PC-3 (cell line): ENCODE measurements at places on chromosomes 2 and 18. TPM values are rescaled to one million over a fixed set of nuclear protein-coding genes. Genes with fewer than 3 reads are reported as not detected.
A peak's percentile ranks its signal among the peaks of the same experiment; 100 is the strongest.

The M1AP gene
- not detected in 2 replicates for total RNA-seq

The PSMA8 gene
- total RNA-seq = not detected in 2 replicates

GRCh38 chr2:204591225-204591624 is 46.0 kb downstream of the PARD3B start:
- DNase-seq = no peak

- DNase-seq = no peak
These were observed 6.9 kb downstream of the SLC4A3 start for GRCh38 chr2:219634171-219634940.

The HOXD4 gene
- 0.29 and 1.8 TPM in 2 replicates for total RNA-seq

GRCh38 chr2:180625006-180625844 is 355.2 kb upstream of the UBE2E3 start:
- peak; percentile 61 for DNase-seq

DNA sequence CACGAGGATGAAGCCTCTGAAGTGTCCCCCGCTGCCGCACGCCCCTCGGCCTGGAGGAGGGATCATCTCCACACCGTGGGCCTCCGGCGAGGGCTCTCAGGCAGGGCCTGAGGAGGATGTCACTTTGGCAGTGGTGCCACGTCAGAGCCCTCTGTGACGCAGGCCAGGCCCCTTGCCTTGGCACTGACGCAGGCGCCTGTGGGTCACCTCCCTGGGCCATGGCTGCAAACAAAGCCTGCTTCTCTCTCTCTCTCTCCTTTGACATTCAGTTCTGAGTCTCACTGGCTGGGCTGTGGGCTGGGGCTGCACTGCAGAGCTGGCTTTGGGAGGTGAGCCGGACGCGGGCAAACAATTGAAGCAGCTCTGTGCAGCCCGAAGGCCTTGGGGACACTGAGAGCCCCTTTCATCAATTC is 273.7 kb downstream of the TWIST2 start:
- no peak for DNase-seq

- no peak for DNase-seq
These were observed 68.3 kb downstream of the SPRED2 start for GRCh38 chr2:65363879-65364666.

The AQP12B gene
- not detected in 2 replicates for total RNA-seq

DNA sequence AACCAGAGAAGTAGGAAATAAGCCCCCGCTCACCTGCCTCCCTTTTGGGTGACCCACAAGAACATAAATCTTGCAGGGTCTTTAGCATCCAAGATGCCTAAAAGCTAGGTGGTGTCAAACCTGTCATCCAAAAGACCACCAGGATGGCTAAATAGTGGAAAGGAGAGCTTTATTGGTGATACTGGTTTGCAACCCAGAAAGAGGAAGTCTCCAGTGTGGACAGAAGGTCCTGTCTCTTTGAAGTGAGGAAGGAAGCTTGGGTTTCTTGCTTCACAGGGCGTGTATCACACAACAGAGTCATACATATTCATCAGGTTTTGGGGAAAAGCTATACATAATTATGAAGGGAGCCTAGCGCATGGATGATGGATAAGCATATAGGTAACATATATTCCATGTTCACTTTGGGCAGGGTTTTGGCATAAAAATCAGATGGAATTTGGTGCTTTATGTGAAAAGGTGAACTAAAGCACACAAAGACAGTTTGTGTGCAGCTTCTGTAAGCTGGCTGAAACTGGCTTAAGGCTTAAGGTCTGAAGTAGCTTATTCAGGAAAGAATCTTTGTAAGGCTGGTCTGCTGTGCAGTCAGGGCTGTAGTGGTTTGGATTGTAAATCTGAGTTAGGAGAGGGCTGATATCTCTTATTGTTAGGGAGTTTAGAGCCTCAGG is 102.2 kb upstream of the MSH2 start:
- DNase-seq = no peak

DNA sequence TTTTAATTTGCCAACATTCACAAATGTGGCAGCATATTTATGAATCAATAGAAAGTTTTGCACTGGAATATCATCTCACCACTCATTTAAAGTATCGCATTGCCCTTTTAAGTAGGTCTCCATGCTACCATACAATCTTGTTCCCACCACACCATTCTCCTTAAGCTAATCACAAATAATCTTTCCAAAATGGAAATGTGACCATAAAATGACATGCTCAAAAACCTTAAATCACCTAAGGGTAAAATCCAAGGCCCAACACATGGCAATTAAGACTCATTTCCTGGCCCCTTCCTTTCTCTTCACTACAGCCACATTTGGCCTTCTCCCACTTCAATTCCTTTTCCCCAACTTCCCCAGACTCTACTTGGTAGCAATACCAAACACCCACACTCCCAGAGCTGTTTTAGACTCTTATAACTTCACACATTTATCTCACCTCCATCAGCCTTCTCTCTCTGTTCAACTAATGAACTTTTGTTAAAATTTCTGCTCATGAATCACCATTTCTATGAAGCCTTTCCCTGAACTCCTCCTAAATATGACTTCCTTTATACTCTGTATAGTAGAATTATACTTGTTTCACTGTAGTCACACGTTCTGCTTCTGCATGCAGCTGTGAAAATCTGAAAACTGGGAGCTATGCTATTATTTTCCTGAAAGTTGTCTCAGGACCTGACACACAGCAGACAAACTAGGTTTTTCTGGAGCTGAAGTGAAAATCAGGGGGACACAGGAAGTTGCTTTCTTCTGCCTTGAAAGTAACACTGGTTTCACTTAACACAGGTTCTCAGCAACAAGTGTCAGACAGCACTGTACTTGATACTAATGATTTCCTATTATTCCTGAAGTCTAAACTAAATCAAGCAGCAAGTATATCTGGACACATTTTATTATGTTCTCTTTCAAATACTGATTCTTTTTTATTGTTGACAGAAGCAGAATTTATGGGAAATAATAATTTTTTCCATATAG is 303.9 kb downstream of the ZEB2 start:
- no peak for DNase-seq

The CRACDL gene
- 0.40 TPM in 1 of 2 replicates, not detected in the other for total RNA-seq

- no peak for DNase-seq
These were observed 453.5 kb upstream of the TNP1 start for GRCh38 chr2:217313386-217313785.

The RAD51AP2 gene
- not detected in 2 replicates for total RNA-seq

DNA sequence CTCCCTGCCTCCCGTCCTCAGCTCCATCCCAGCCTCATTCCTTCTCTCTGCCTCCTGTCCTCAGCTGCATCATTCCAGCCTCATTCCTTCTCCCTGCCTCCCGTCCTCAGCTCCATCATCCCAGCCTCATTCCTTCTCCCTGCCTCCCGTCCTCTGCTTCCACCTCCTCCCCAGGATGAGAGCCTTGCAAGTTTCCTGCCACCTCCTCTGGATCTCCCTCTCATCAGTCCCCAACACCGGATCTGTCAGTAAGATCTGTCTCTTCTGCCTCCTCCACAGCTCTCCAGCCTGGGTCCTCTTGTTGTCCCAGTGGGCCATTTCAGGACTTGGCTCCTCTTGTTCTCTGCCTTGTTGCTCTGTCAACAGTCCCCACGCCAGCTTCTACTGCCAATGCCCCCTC is 130.9 kb downstream of the NDUFA10 start:
- DNase-seq = no peak

The MATN3 gene
- total RNA-seq = 1.1 and 1.6 TPM in 2 replicates

DNA sequence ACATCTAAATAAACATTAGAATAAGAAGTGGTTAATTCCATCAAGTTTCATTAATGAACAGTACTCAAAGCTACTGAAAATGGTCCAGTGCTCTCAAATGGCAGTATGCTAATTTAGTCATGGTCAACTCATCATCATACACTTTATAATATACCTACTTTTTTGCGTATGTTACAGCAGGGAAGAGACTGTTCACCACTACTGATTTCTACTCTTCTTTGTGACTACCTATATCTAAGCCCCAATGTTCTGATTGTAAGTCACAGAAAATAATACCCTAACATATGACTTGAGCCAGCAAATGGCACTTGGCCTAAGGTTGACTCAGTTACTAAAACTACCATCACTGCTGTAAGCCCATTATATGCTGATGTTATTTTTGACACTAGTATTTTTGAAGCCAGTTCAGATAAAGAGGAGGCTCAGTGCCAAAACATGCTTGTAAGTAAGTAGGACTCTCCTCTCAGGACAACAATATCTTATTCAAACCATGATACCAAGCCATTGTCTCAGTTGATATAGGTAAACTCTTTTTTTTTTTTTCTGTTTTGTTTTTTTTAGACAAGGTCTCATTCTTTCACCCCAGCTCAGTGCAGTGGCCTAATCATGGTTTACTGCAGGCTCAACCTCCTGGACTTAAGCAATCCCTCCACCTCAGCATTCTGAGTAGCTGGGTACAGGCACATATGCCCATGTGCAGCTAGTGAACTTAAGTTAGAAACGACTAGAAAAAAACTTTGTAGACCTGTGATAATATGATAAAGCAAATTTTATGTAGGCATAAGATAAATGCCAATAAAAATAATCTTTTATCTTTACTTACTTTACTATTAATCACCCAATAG is 266.9 kb downstream of the ZNF385B start:
- no peak for DNase-seq

DNA sequence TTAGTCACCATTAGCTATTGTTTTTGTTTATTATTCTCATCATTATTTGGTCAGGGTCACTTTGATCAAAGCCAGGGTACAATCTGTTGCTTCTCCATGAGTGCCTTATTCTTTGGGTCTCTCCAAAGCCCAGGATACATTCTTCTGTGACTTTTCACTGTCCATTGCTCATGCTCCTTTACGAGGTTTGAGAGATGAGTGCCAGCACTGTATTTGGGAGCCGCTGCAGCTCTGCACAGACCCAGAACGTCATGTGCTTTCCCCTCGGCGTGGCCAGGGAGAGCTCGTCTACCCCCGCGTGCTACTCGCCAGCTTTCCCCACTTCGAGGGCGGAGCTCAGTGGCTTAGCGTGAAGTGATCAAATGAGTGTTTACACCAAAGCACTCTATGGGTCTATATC is 123.7 kb downstream of the COL6A3 start:
- DNase-seq = peak; percentile 67

- DNase-seq = no peak
These were observed 142.2 kb downstream of the DYSF start for GRCh38 chr2:71595569-71595968.

- no peak for DNase-seq
These were observed 74.6 kb downstream of the TTC27 start for GRCh38 chr2:32702303-32703064.
